ENCODE measurements at places on chromosomes 11 and 22.

GRCh38 chr11:19814421-19814820 lies 101.8 kb downstream of the NAV2 start:
- no peaks in the 10 kb centered on the region for H3K36me3 ChIP-seq
- no peaks in the 10 kb centered on the region for H3K27me3 ChIP-seq

- DNase-seq, result no peak
- H3K27me3 ChIP-seq, result no peaks in the 10 kb centered on the region
- H3K36me3 ChIP-seq, result no peaks in the 10 kb centered on the region
- H3K27ac ChIP-seq, result no peak overlapping the region
- H3K4me1 ChIP-seq, result no peaks in the 10 kb centered on the region
Observed at GRCh38 chr11:24357620-24358410, 139.0 kb upstream of the LUZP2 start.

DNA sequence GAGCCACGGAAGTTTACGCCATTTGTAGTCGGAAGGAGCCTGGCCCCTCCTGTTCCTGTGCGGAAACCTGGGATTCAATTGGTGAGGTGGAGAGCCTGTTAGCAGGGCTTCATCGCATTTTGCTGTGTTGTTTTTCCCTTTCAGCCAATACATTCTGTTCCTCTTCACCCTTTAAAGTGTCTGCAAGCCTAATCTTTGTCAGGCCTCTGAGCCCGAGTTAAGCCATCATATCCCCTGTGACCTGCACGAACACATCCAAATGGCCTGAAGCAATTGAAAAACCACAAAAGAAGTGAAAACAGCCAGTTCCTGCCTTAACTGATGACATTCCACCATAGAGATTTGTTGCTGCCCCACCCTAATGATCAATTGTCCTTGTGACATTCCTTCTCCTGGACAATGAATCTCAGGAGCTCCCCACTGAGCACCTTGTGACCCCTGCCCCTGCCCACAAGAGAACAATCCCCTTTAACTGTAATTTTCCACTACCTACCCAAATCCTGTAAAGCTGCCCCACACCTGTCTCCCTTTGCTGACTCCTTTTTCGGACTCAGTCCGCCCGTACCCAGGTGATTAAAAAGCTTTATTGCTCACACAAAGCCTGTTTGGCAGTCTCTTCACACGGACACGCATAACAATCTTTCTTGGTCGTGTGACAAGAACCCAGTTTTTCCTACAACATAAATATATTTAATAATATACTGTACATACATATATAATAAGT lies 37.1 kb upstream of the MMP12 start:
- no peak overlapping the region for H3K27ac ChIP-seq
- H3K27me3 ChIP-seq, result peaks cover 10% of the 10 kb centered on the region
- H3K4me3 ChIP-seq, result no peak overlapping the region
- H3K36me3 ChIP-seq, result no peaks in the 10 kb centered on the region

- no peak overlapping the region for H3K4me3 ChIP-seq
- peaks cover 4% of the 10 kb centered on the region for H3K4me1 ChIP-seq
- no peak for DNase-seq
- peaks cover 42% of the 10 kb centered on the region for H3K36me3 ChIP-seq
- no peaks in the 10 kb centered on the region for H3K27me3 ChIP-seq
- H3K27ac ChIP-seq, result no peak overlapping the region
Observed at GRCh38 chr11:108483163-108483562, 15.0 kb downstream of the POGLUT3 start.

GRCh38 chr11:133895061-133895479 lies 49.8 kb upstream of the SPATA19 start:
- no peak for DNase-seq
- H3K27ac ChIP-seq, result no peak overlapping the region

DNA sequence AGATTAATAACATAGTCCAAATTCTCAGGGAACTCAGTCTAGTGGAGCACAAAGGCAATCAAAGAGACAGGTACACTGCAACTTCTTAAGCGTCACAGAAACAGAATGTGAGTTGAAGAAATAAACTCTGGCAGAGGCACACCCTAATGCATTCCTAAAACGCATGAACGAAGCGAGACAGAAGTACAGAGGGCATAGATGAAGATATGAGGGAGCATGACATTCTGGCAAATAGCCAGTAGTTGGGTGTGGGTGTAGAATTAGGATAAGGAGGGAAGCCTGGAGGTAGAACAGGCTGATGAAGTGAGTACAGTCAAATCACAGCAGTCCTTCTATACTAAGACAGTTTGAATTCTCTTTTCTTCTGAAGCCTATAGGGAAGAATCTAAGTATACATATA lies 838.7 kb upstream of the API5 start:
- no peak overlapping the region for H3K4me3 ChIP-seq
- H3K4me1 ChIP-seq, result no peaks in the 10 kb centered on the region
- H3K27ac ChIP-seq, result no peak overlapping the region
- no peak for DNase-seq
- no peaks in the 10 kb centered on the region for H3K36me3 ChIP-seq

DNA sequence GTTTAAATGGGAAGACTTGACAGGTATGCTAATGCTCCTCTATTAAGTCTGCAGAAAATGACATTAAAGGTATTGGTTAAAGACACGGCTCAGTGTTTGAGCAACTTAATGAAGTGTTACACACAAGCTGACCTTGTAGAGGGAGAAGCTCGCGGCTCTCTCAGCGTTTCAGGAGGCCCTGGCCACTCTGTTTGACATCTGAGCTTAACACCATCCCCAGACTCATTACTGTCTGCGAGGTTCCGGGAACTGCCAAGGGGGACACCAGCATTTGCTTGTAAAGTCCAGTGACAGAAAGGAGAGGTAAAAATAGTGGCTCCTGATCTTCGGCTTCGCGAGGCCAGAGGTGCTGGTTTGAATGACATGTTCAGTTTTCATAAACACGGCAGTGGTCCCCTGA lies 540.7 kb upstream of the CADM1 start:
- H3K27ac ChIP-seq, result no peak overlapping the region
- no peak overlapping the region for H3K4me3 ChIP-seq
- no peak for DNase-seq
- H3K27me3 ChIP-seq, result no peaks in the 10 kb centered on the region

DNA sequence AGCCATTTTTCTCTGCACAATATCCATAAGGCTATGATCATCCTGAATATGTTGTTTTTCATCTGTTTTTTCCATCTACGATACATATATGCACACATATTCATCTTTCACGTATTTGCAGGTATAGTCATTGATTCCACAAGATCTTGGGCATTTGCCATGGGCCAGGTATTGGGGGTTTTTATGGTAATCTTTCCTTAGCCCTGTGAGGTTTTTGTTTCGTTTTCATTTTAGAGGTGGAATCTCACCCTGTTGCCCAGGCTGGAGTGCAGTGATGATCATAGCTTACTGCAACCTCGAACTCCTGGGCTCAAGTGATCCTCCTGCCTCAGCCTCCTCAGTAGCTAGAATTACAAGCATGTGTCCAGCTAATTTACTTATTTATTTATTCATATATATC lies 20.0 kb downstream of the CD6 start:
- H3K4me3 ChIP-seq, result peak overlapping the region; percentile 5
- DNase-seq, result peak; percentile 80
- no peaks in the 10 kb centered on the region for H3K27me3 ChIP-seq
- H3K36me3 ChIP-seq, result peaks cover 77% of the 10 kb centered on the region

All from activated CD4-positive, alpha-beta T cell treated with anti-CD3 and anti-CD28 coated beads, Interleukin-2, amount 10 ng/mL, durations not matched to agents 24 days and 14 days (primary cell).